NCI-H1048 (cell line): ENCODE measurements at places on chromosomes 7 and 10.

- no peak for DNase-seq
Observed at GRCh38 chr7:94303118-94303517, 91.6 kb upstream of the COL1A2 start.

DNA sequence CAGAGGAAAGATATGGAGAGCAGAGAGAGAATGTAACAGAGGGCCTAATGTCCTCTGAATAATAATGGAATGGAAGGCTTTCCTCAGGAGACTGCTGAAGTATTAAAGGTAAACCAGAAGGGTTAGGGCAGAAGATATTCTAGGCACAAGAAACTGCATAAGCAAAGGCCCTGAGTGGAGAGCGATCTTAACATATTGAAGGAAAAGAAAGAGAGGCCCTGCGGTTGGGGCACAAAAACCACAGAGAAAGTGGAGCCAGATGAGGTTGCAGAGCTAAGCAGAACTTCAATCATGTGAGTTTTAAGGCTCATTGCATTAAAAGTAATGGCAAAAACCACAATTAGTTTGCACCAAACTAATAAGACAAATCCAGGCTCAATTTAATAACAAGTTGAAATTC is 115.8 kb upstream of the VSTM2A start:
- DNase-seq, result no peak

GRCh38 chr10:64116707-64117106 is 595.5 kb downstream of the REEP3 start:
- DNase-seq, result no peak

DNA sequence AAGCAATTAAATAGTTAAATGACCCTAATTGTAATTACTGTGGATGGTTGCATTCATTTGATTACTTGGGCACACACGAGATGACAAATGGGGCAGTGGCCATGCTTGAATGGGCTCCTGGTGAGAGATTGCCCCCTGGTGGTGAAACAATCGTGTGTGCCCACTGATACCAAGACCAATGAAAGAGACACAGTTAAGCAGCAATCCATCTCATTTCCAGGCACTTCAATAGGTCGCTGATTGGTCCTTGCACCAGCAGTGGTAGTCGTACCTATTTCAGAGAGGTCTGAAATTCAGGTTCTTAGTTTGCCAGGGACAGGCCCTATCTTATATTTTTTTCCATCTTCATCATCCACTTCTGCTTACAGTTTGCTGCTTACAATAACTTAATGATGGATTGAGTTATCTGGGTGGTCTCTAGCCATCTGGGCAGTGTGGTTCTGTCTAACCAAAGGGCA is 8.3 kb downstream of the PCBD1 start:
- peak; percentile 32 for DNase-seq

DNA sequence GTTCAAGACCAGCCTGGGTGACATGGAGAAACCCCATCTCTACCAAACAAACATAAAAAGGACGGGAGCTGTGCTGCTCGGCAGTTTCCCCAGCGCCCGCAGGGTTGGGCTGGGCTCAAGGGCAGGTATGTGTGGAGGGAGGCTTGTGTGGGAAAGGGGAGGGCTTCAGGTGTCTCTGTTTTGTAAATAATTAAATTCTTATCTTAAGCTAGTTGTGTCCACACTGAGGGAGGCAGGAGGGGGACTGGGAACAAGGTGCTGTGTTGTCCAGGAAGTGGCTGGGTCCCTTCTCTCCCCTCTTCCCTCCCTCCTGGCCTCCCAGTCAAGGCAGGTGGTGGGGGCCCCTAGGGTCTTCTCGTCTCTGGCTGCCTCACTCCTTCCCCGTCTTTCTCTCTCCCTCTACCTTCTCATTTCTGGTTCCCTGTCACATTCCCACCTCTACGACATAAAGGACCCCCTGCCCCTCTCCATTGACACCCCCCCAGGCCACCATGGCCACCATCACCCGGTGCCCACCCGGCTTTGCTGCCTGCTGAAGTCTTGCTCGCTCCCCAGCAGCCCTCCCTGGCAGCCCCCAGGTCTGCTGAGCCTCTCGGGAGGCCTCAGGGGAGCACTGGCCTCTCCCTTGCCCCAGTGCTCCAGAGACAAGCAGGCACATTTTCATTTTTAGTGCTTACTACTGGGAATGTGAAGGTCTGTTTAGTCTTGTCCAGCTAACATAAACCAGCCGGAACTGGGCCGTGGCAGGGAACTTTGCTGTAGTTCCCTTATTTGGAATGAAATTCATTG is 19.3 kb downstream of the NEURL1 start:
- DNase-seq, result no peak

DNA sequence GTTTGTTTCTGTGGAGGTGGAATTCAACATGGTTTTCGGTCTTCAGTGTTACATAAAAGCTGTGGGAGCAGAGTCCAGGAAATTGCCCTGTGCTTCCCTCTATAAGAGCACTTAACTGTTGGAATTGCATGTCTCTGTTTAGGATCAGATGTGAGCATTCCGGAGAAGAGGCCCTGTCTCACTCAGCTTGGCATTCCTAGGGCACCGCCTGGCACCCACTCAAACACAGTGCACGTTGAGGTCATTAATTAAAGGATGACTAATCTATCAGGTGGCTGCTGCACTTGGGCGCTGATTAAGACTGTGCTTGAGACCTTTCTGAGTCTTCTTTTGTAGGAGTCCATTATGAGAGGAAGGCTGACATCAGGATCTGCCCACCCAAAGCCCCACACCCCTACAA is 82.8 kb upstream of the VIPR2 start:
- no peak for DNase-seq

- no peak for DNase-seq
Observed at GRCh38 chr10:3579845-3580244, 205.2 kb downstream of the KLF6 start.

DNA sequence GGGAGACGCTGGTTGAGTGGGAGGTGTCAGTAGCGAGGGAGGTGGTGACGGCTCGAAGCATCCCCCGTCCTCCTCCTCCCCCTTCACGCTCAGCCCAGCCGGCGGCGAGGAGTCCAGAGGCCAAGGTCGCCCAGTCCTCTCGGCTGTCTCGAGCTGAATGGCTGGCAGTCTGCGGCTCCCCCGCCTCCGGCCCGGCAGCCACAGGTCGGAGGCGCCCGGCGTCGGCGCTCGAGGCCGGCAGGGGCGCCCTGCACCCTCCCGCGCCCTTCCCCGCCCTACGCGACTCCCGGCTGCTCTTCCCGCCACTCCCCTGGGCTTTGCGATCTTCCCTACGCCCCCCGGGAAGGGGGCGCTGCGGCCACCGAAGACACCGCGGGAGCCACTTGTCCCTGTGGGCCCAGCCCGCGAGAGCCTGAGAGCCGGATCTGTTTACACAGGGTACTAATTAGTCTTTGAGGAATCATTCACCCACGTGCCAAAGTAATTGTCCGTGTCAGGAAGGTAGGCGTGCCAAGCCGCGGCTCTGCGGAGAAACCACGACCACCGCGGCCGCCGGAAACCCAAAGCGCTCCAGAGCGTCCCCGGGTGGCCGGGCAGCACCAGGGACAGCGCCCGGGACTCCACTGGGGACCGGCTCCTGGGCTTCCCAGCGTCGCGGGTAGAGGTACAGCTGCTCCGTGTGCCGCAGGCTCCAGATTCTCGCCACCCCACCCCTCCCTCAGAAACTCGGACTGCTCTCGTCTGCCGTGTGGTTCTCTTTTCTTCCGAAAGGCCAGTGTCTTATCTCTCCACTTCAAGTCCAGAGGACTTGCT is at the start of gene NXPH1:
TSS of gene NXPH1 (plus strand) at position 133 of the 813 bp plus-strand sequence.
- peak; percentile 44 for DNase-seq

- no peak for DNase-seq
Observed at GRCh38 chr7:114988755-114989375, 67.0 kb downstream of the MDFIC start.

- DNase-seq, result no peak
Observed at GRCh38 chr10:11898372-11899066, 75.4 kb downstream of the PROSER2 start.

- DNase-seq, result no peak
Observed at GRCh38 chr7:2873686-2874551, 29.8 kb upstream of the GNA12 start.
